ENCODE measurements at places on chromosomes 1 and 21.

DNA sequence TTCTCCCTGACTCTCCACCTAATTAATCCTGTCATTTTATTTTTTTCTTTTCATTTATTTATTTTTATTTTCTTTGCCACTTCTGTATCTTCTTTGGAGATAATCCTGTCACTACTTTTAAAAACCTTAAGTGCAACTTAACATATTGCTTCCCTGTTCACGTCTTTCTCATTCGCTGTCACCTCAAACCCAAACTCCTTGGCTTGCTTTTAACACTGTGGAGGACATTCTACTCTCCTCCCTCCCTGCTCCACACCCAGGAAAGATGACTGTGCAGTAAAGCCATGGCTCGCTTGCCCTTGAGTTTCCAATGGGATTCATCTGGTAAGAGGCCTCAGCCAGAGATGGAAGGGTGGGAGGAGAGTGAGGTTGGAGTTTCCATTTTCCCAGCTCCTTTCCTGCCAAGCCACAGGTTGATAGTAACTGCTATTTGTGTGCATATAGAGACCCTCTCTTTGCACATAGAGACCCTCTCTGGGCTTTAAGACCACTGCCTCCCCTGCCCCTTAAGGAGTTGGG, 6.4 kb upstream of the BRWD1 start:
- no peak for DNase-seq

GRCh38 chr21:35394634-35395369, 345.7 kb upstream of the RUNX1 start:
- no peak for DNase-seq

DNA sequence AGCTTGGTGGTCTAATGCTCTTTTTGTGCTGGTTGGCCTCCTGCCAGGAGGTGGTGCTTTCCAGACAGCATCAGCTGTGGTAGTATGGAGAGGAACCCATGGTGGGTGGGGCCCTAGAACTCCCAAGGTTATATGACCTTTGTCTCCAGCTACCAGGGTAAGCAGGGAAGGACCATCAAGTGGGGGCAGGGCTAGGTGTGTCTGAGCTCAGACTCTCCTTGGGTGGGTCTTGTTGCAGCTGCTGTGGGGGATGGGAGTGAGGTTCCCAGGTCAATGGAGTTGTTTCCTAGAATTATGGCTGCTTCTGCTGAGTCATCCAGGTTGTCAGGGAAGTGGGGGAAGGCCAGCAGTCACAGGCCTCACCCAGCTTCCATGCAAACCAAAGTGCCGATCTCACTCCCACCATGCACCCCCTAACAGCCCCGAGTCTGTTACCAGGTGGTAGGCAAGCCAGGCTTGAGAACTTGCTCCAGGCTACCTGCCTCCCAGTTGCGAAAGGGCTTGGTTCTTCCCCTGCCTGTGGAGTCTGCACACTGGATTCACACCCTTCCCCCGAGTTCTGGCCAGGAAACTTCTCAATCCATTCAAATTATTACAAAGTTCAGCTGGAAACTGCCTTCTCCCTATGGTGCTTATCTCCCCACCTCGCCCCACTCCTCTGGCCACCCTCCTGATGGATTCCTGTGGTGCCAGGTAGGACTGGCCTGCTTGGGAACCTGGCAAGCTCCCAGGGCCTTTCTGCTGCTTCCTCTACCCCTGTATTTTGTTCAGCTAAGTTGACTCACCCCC, 37.8 kb downstream of the DRAM2 start:
- no peak for DNase-seq

- DNase-seq, result no peak
Observed at GRCh38 chr1:230130172-230130944, 63.3 kb downstream of the GALNT2 start.

DNA sequence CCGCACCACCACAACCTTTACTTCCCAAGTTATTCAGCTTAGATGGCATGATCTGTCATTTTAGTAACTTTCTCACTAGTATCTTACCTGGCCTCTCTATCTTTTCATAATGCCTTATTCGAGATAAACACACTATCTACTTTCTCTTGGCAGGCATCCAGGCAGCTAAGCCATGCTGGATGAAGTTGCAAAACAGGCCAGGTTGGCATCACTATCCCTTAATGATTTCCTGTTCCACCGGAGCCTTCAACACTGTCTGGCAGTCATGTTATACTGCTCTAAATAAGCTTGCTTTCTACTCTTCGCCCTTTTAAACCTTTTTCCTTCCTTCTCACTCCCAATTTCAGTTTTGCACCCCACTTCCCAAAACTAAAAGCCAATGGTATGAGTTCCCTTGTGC, 12.0 kb upstream of the KCNH1 start:
- DNase-seq, result no peak

DNA sequence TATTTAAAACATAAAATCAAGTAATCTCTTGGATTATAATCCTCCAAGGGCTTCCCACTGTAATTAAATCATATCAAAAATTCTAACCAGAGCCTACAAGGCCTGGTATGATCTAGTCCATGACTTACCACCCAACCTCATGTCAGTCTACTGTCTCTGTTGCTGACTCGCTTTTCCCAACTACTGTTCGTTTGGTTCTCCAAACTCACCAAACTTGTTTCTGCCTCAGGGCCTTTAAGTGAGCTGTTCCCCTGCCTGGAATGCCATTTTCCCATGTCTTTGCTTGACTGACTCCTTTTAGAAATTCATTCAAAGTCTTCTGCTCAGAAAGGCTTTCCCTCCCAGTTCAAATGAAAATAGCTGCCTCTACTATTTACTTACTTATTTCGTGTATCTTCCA, 95.9 kb downstream of the ZC3H11B start:
- no peak for DNase-seq

GRCh38 chr1:34900775-34901502, 28.5 kb downstream of the DLGAP3 start:
- no peak for DNase-seq

- no peak for DNase-seq
Observed at GRCh38 chr1:25856856-25857255, 2.4 kb downstream of the AUNIP start.

DNA sequence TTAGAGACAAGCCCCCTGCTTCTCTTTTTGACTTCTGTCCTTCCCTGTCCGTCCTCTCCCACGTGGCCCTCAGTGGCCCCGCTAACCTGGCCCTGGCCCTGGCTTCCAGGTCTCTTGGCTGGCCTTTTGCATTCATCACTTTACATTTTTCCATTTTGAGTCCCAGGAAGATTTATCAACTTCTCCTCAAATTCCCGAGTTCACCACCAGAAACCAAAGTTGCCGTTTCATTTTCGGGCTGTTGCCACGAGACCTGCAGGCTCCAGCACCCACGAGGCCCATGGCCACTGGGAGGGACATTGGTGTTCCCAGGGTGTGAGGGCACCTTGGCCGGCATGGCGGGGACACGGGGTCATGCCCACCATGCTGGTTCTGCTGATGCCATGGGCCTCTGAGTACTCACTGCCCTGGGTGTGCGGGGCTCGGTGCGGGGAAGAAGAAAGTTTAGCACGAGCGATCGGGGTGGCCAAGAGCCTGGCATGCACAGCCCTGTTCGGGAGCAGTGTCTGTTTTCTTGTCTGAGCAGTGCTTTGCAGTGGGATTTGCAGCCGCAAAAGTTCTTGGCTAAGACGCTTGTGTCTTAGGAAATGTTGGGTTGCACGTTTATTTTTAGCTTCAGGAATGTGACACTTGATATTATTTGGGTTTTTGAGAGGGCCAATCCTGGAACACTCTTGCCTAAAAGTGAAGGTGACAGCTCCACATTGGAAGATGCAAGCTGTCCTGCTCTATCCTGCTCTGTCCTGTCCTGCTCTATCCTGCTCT, 40.4 kb upstream of the ADARB1 start:
- DNase-seq, result peak; percentile 51

- DNase-seq, result no peak
Observed at GRCh38 chr1:30371888-30372791, 351.2 kb downstream of the MATN1 start.
